ENCODE measurements at places on chromosomes 4 and X.
A peak's percentile ranks its signal among the peaks of the same experiment; 100 is the strongest.

DNA sequence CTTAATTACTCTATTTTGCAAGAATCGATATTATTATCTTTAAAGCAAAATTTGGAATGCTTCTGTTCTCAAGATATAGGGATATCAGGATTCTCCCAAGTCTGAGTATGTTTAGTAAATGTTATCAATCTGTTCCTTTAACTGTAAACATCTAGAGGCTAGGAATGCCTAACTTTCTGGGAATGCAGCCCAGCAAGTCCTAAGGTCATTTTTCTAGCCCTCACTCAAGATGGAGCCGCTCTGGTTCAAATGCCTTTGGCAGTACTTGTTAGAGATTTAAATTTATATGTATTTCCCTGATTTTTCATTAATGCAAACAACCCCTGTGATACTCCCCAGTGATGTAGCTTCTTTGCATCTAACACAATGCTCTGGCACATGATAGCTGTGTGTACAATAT, 623.8 kb upstream of the LCORL start:
- no peak for DNase-seq

GRCh38 chrX:5748586-5749150, 480.0 kb downstream of the NLGN4X start:
- DNase-seq: no peak

DNA sequence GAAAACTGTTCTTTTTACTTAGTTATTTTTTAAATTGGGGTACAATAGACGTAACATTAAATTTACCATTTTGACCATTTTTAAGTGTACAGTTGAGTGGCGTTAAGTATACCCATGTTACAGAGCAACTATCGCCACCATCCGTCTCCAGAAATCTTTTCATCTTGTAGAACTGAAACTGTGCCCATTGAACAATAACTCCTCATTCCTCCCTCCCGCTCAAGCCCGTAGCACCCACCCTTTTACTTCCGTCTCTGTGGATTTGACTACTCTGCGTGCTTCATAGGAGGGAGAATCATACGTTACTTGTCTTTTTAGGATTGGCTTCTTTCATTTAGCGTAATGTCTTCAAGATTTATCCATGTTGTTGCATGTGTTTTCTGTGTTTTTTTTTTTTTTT, 55.3 kb downstream of the TMEM131L start:
- DNase-seq: no peak

DNA sequence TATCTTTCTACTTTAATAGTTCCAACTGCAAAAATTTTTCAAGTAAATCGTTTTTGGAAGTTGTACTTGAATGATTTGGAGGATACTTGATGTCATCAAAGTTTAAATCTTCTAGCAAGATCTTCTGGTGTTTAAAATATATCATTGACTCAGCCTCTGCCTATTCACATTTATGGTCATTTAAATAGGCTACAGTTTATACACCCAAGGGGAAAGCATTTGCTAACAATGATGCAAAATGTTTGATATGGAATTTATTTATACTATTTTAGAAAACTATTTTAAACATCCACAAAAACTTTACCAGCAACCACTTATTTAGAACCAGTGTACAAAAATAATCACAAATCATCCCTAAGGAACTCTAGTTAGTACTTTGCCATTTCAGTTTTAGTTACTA, 123.3 kb upstream of the STIM2 start:
- DNase-seq: no peak

- no peak for DNase-seq
These were observed 45.2 kb downstream of the STARD8 start for GRCh38 chrX:68692651-68693050.

DNA sequence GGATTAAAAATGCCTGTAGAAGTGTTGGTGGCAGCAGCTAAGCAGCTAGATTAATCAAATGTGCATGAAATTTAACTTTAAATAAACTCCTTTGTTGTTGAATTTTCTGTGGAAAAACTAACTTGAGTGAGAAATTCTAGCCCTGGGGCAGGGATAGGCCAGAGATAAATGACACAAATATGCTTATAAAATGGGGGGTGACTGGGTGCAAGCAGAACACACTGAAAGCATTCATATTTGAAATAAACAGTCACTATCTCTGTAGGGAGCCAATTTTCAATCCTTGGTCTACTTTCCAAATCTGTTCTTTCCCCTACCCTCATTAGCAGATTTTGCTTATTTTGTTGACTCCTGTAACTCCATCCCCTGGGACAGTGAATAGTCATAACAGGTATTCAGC, 47.9 kb downstream of the RBPJ start:
- no peak for DNase-seq

- DNase-seq: no peak
These were observed 17.5 kb downstream of the ANKRD50 start for GRCh38 chr4:124694946-124695598.

DNA sequence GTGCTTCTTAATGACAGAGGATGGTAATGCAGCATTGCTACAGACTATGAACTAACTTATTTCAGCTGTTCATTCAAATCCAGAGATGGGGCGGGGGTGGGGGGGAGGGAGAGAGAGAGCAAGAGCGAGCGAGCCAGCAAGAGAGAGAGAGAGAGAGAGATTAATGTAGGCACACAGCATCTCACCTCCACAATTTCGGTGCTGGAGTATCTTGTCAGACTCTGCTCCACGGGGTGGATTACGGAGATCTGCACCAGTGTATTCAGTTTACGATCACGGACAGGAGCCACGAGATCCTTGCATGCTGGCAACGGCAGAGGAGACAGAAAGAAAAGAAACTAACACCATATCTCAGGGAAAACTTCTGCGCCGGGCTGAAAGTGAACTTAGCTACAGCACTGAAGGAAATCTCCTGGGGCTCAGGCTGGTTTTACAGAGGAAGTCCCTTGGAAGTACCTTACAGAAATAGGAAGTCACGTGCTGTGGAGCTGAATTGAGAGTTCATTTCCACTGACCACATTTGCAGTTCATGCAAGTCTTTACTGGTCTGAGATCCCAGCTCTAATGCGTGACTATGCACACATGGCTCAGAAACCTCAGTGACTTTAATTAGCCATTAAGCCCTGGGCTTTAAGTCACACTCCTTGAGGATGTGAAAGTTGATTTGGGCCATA, 440.9 kb downstream of the INPP4B start:
- DNase-seq: peak; percentile 17

DNA sequence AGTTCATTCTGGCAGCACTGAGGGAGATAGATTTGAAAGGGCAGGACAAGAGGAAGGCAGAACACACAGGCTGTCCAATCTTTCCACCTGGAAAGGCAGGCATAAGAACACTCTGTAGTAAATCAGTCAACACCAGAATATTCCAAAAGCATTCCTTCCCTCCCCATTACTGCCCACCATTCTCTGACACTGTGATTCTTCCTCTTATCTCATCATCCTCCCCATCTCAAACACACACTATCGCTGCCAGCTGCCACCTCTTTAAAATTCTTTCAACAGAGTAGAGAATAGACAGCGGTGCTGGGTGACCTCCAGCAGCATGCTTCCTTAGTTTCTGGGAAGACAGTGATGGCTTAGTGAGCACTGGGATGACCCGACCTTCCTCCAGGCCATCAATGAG, 53.7 kb upstream of the MYOZ2 start:
- no peak for DNase-seq

GRCh38 chr4:153976954-153977353, 188.1 kb upstream of the SFRP2 start:
- DNase-seq: no peak

DNA sequence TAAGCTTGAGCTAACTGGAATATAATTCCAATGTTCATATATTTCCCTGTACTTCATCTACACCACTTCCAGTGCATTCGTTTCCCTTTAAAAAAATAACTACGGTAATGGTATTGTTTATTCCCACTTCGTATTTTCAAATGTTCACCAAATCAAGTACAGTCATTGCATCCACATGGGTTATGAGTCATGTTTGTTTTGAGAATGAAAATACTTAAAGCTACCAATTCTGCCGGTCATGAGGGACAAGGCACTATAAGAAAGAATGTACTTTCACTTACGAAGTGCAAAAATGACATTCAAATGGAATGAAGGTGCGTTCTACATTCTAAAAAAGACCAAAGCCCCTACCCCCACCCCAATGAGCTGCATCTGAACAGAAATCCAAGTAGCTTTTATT, 174.4 kb upstream of the FGF13 start:
- no peak for DNase-seq

DNA sequence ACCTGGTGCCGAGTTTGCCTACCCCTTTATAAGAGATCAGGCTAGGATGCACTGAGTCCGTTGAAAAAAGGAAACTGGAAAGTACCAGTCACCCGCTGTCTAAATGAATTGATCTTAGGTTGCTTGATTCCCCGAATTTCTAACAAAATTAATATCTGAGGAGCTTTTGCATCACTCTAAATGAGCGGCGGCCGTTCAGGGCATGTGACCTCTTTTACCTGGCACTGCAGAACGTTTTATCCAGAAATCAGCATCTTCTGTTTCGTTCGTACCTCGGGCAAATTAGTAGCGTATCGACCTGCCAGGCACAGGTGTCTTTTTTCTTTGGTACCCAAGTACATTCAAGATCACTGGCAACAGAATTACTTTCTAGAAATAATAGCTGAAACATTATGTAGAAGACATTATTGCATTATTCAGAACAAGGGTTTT, 876 bp downstream of the KLHL2 start:
- no peak for DNase-seq

GRCh38 chr4:114593526-114593925, 5.1 kb upstream of the UGT8 start:
- DNase-seq: no peak

DNA sequence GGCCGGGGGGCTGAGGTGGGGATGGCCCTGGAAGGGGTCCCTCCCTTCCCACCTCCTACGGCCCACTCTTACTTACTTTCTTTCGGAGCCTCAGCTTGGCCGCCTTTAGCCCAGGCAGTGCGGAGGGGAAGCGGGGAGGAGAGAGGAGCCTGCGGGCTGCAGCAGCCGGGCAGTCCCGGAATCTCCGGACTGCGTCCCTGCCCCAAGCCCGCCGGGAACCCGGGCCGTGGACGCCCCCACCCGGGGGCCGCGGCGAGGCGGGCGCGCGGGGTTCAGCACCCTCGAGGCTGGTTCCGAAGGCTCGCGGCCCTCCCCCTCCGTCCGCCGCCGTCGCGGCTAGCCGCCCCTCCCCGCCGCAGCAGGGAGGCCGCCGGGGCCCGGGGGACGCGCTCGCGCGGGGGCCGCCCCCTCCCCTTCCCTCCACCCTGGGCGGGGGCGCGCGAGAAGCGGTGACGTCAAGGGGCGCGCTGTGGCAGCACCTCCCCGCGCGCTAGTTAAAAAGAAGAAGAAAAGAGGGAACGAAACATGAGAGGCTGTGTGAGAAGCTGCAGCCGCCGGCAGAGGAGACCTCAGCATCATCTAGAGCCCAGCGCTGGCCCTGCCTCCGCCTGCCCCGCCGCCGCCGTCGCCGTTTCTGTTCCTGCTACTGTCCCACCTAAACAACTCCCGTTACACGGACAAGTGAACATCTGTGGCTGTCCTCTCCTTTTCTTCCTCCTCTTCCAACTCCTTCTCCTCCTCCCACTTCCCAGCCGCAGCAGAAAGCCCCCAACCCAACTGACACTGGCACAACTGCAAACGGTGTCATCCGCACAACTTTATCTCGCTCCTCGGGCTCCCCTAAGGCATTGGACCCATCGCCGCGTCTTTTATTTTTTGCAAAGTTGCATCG, at the start of gene HHIP:
HHIP (plus strand) TSS at position 526 of the 892 bp plus-strand sequence. CDS start 520 bp downstream, outside the sequence.
- DNase-seq: no peak

DNA sequence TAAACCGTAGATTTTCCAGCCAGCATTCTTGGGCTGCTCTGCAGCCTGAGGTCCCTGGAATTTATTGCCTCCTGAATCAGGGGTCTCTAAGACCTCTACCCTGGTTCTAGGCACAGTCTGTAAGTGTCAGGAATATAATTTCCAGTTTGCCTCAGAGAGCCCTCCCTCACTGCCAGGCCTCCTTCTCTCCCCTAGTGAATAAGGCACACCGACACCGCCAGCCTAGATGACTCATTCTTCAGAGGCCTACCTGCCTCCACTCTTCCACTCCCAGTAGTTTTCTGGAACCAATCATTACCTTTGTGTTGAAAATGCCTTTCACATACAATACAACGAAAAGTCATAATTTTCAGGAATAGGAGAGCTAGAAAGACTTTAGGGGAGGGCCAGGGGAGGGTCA, 50.3 kb upstream of the ARHGEF9 start:
- DNase-seq: no peak

DNA sequence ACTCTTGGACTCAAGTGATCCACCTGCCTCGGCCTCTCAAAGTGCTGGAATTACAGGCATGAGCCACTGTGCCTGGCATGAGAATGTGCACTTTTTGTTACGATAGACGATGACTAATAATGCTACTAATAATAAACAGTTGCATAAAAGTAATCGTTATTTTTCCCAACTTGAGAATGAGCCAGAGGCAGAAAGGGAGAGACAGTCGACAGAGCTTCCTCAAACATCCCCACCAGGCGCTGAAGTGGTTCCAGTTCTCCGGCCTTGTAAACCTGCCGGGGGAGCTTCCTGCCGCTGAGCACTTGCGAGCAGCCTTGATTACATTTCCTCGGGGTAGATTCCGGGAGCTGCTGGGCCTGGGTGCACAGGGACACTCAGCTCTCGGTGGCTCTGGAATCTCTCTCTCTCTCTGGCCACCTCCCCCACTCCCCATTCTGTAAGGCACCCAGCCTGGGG, 8.9 kb upstream of the HTRA3 start:
- no peak for DNase-seq

DNA sequence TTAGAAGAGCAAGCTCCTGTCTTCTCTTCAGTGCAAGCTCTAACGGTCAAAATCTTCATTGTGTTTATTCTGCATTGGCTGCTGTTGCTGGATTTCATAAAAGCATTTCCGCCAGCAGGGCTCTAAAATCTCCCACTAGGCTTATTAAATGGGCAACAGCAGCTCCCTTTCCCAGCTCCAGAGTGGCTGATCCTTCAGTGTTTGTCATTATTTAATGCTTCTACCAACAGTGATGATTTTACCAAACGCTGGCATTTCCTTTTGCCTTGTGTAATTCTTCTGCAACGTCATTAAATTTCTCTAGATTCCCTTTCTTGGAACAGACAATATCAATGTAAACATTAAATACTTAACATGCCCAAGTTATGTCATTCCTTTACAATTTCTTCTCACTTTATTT, 20.1 kb downstream of the SLC7A11 start:
- DNase-seq: no peak

DNA sequence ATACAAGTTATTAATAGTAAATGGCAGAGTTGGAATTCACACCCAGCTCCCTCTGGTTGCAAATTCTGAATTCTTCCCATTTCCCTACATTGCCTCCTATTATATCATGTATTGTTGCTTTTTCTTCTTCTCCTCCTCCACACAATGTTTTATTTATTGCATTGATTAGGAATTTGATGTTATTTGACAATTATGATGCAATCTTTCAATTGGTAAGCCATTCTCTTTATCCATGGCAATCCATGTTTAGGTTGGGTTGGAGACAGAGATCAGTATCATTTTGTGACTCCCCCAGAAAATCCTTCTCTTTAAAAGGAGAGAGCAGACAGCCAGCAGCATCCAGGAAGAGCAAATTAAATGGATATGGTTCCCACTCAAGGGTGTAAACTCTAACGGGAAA, 30.5 kb downstream of the TTC29 start:
- no peak for DNase-seq

DNA sequence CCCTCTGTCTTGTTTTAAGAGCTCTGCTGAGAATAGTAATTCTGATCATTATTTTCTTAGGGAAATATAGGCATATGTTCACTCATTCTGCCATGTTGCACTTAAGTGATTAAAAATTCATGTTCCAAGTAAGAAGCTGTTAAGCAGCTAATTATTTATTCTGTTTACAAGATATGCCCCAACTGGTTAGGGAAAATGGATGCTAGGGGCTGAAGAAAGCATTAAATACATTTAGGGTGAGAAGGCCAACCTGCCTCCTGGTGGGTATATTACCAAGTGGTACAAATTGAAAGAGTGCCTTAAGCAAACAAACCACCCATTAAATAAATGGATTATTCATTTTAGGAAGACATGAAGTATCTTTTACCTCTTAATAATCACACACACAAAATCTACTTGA, 392.6 kb upstream of the EPHA5 start:
- DNase-seq: no peak
